ENCODE measurements at places on chromosomes 12 and 14.

- DNase-seq = no peak
These were observed 14.8 kb downstream of the DDX24 start for GRCh38 chr14:94066089-94066676.

DNA sequence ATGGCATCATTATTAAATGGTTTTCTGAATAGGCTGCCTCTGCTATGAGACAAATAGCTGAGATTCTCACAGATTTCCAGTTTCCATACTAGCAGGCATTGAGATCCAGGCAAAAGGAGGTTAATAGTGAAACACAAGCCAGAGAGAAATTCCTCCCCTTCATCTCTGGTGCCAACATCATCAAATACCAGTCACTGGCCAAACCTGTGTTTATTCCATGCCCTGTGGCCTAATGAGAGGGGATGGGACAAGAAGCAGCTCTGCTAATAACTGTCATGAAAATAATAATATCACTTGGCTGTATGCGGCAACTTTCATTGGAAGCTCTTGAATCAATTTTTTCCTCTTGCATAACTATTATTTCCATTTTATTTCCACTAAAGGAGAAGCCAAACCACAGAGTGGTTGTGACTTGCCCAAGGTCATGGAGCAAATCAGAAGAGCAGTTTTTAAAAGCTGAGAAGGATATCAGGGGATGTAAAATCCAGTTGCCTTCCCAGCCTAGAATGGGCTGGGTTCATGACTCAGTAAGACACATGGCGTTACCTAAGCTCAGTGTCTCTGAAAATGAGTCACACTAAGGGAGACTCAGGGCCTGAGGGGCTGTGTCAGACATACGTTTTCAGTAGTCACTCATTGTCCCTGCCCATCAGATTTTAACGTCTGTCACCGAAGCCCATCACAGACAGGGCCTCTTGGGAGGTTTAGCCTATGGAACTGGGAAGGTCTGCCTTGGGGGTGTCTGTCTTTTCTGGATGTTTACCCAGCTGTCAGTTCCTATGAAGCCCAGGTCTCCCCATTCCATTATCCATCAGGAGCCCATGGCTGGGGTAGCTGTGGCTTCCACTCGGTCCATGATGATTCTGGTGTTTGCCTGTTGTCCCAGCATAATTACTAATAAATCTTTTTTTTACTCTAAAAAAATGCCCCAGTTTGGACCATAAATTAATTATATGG, 208.8 kb upstream of the EEA1 start:
- no peak for DNase-seq

DNA sequence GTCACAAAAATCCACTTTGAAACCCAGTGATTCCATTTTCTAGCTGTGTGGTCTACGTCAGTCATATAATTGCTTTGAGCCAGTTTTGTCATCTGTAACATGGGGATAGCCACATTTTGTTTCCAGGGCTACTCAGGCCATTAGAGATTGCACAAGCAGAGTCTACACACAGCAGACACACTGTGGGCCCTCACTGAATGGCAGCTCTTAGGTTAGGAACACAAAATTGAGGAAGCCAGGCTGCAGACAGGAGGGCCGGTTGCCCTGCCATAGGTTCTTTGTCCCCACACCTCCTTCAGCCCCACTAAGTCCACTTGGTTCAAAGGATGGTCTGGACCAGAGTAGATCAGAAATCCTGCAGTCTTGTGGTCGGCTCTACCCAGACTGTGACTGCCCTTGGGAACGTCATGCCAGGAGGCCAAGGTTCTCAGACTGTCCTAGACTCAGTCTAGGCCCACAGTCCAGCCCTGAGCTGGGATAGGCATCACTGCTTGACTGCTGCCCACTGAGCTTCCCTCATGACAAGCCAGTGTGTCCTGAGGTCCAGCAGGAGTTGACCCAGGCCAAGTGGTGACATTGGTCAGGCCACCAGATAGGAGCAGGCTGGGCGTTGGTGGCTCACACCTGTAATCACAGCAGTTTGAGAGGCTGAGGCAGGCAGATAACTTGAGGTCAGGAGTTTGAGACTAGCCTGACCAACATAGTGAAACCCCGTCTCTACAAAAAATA, 3.8 kb upstream of the MYH7 start:
- DNase-seq = no peak

DNA sequence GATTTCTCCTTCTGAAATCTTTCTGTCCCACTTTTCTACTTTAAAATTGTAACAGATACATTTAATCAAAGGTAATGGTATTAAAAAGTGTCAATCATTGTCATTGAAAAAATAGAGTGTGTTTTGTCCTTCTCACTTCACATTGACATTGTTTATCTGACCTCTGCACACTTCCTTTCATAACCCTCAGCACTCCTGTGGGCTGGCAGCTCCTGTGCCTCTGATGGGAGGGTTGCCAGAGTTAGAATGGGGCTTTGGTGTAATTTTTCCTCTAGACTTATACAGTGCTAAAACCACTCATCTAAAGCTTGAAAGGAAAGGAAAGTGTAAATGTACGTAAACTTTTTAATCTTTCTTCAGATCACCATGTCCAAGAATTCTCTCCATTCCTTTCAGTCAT, 23.7 kb downstream of the KCNA1 start:
- no peak for DNase-seq

DNA sequence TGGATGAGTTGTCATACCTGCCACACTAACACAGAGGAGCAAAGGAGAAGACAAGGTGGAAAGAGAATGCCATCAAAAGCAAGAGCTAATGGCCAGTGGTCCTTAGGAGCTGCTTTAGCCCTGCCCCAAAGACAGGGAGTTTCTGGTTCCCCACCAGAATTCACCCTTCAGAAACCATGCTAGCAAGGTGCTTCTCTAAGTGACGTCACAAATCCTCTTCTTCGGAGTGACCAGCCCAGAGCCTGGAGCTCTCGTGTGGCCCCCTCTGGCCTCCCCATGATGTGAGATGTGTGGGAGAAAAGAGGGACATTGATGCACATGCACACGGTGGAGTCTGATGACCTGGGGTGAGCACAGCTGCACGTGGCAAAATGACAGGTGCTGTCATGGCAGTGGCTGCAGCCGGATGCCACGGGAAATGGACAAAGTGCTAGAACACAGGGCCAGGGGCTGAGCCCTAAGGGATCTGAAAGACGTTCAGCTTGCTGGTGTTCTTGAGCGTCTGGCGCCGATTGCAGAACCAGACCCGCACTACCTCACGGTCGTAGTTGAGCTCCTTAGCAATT, 16.9 kb upstream of the TFCP2 start:
- no peak for DNase-seq

- no peak for DNase-seq
These were observed 109.9 kb downstream of the TTC8 start for GRCh38 chr14:88934351-88934806.

DNA sequence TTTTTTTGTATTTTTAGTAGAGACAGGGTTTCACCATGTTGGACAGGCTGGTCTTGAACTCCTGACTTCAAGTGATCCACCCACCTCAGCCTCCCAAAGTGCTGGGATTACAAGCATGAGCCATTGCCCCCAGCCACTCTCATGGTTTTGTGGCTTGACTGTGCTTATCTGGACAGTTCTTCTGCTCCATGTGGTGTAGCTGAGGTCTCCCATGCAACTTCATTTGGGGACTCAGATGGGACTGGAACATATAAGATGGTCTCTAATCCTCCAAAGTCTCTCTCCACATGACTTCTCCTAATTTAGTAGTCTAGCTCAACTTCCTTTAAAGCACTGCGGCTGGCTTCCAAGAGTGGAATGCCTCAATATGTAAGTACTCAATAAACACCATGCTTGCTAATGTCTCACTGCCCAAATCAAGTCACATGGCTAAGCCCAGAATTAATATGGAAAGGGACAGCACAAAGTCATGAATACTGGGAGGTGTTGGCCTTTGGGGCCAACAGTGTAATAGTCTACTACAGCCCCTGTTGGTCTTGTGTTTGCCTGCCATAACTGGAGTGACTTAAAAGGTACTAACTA, 7.4 kb downstream of the INHBC start:
- no peak for DNase-seq

DNA sequence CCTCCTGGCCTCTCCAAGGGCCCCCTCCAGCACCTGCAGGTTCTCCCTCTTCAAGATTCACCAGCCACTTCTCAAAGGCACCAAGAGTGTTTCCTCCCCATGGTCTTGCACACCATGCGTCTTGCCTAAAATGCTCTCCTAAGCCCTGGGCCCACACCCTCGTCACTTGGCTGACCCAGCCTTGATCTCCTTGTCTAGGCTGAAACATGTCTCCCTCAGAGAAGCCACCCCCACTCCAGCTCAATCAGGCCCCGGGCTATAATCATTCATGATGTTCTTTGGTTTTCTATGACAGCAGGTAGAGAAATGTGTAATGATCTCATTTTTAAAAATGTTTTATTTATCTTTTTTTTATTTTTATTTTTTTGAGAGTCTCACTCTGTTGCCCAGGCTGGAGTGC, 88.1 kb downstream of the EFCAB11 start:
- no peak for DNase-seq

DNA sequence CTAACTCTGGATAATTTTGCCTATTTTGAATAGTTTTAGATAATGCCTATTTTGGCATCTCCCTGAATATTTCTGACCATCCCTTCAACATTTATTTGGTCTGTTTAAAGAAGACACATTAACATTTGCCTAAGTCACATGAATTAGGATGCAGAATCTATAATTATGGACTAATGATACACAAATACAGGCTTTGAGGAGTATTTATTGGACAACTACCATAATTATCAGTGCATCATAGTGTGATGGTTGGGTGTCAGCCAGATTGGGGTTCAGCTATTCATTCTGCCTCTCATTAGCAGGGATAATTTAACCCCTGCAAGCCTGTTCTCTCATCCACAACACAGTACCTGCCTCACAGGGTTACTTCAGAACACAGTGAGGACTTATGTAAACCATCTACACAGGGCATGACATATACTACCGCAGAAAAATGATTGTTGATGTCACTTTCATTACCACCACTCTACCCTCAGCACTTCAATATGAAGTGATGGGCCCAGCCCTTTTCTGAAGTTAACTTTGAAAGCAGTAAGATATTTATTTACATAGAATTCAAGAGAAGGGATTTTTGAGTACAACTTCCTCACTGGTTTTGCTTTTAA, 14.4 kb downstream of the PRKCH start:
- no peak for DNase-seq

All from cortex of kidney (tissue), 1 donor.